ENCODE measurements at places on chromosomes 11 and 22.

GRCh38 chr11:58688789-58689503, 42.8 kb downstream of the GLYAT start:
- no peak for DNase-seq

GRCh38 chr11:121237686-121238658, 54.6 kb upstream of the SC5D start:
- no peak for DNase-seq

DNA sequence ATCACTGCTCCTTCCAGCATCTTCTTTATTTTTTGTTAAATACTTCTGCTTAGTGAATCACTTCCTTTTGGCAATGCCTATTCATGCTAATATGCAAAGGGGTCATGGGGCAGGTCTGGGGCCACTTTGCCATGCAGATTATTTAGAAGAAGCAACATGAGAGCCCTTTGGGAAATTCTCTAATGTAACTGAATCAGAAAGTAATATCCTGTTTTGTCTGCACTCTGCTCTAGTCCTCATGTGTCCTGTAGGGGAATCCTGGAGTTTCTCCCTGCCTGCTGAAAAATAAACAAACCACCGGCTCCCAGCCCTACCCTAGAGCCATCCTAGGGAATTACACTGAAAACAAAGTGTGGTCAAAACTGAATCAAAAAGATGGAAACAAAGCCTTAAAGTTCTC, 176.5 kb upstream of the POU2AF2 start:
- DNase-seq, result no peak

DNA sequence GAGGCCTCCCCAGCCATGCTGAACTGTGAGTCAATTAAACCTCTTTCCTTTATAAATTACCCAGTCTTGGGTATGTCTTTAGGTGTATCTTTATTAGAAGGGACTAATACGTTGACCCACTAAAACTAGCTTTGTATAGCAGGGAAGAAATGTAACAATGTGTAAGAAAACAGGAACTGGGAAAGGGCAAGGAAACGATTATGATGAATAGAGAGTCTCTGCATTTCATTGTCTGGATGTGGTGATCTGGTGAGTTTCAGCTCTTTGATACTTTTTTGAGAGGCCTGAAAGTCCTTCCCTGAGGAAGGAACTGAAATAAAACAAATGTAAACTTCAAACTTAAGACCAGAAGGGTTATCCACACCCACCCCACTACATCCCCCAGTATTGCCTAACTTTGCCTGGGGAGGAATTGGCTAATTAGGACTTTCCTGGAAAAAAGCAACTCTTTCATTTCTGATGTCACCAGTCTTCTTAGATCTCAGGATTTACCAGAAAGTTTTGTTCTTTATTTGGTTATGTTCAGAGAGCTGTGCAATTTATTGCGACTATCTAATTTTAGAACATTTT, 119.0 kb downstream of the LDLRAD3 start:
- no peak for DNase-seq

- no peak for DNase-seq
Measured at GRCh38 chr11:127226949-127227348, 226.4 kb upstream of the KIRREL3 start.

- no peak for DNase-seq
Measured at GRCh38 chr22:47178339-47178738, 415.9 kb downstream of the TBC1D22A start.

GRCh38 chr11:127073621-127074020, 73.1 kb upstream of the KIRREL3 start:
- no peak for DNase-seq

DNA sequence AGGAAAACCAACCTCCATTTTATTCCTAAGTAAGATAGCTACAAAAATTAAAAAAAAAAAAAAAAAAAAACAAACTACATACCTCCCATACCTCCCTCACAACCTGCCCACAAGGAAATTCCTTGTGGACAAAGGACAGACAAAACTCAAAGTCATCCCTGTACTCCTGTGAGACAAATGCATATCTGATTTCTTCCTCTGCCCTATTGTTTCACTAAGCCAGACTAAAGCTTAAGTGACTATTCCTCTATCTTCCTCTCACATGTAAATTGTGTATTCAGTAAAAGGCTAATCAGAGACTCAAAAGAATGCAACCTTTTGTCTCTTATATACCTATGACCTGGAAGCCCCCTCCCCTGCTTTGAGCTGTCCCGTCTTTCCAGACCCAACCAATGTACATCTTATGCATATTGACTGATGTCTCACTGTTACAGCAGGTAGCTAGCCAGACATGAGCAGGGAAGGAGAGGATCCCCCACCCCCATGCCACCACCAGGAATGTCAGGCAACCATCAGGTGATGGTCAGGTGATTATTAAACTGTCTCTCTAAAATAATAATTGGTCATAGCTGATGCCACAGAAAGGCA, 289.4 kb downstream of the SBF2 start:
- DNase-seq, result no peak

DNA sequence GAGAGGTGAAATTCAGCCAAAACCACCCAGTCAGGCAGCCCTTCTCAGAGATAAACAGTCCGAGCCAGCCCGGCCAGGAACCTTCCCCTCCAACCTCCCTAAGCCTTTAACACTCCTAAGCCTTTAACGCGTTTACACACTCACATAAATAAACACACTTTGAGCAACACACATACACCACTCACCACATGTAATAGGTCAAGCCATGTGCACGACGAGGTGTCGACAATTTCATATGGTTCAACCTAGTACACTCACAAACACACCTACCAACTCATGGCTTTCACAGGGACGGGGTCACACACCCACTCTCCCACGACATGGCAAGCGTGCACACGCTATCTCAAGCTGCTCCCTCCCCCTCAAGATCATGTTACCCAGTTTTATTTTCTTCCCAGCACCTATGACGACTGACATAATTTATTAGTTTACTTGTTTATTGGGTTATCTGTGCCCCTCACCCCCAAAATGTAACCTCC, 15.5 kb downstream of the SLC43A1 start:
- DNase-seq, result no peak

DNA sequence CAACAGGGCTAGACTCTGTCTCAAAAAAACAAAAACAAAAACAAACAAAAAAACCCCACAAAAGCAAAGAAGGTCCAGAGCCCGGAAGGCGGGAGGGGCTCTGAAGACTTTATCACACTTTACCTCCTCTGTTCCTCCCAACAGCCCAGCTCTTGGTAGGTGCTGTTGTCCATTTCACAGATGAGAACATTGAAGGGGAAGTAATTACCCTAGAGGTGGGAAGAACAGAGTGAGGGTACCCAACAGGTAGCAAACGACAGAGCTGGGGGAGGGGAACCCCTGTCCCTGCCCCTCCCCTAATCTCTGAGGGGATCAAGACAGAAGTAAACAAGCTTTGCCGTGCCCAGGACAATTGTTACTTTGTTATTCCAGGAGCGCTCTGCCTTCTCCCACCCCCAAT, 1.0 kb upstream of the BIK start:
- DNase-seq, result no peak

DNA sequence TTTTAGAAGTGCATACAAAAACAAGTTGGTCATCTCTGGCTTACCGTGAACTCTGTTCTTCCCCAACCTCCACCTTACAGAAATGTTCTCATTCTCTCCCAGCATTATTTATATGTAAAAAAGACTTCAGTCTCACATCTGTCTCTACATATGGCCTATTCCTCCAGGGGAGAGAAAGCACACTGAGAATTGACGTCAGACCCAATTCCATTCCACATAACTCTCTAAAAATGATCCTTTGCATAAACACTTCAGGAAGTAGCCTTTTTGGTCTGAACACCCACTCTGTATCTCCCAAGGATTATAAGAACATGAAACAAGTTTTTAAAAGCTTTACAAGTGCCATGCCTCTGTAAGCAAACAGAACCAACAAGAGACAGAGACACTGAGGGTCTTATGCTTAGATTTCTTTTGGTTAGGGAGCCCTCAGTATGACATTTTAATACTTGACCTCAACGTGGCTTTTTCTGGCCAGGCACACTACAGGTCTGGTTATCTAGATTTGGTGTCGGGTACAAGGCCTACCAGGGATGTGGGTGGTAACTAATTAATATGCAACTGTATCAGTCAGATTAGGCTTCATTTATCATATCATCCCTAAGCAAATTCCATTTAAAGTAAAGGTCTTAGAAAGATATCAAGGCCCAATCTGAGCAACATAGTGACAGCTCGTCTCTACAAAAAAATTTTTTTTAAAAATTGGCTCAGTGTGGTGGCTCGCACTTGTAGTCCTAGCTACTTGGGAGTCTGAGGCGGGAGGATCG, 48.5 kb upstream of the PPP2R1B start:
- DNase-seq, result no peak

DNA sequence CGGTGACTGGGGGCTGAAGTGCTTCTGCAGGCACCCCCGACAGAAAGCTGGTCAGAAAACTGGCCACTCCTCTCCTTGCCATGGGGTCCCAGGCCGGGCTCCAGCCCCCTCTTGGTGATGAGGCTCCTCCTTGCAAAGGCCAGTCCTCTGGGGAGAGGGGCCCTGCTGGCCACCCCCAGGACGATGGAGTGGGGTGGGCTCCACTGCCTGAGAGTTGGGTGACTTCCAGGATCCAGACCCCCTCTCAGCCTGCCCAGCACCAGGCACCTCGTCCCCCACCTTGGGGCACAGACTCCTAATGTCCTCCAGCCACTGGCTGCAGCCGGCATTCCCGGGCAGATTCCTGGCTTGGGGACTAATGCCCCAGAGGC, 441 bp upstream of the RPS6KA4 start:
- DNase-seq, result no peak
